ENCODE measurements at places on chromosomes 16 and 17.

DNA sequence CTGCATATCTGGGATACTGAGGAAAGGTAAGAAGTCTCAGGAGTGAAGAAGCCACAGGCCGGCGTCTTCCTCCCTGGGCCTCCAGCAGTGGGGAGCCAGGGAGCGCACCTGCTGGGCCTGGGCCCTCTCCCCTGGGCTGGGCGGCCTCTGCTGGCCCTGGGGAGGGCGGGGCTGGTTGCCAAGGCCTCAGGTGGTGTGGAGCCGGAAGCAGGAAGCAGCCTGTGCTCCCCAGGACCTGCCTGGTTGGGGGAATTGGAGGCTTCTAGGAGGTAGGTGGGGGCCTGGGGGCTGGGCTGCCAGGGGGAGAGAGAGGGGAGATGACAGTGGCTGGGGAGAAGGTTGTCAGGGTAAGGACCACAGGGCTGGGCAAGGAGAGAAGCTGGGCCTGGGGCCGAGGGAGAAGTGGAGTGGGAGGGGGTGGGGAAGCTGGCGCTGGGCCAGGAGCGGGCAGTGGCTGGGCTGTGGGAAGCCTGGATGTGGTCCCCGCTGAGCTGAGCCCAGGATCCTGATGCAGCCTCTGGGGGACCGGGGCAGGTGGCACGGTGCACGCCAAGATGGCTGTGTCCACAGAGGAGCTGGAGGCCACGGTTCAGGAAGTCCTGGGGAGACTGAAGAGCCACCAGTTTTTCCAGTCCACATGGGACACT is at the start of gene SMIM22:
Gene SMIM22 (plus strand): TSS at position 189 of the 647 bp plus-strand sequence. CDS start 366 bp downstream, at position 555.
- DNase-seq: no peak

GRCh38 chr17:8123695-8124349 is at the start of gene HES7:
Gene HES7, minus strand, starts transcription at chr17:8124106. Its CDS starts 22 bp downstream, at chr17:8124084.
- DNase-seq: no peak

DNA sequence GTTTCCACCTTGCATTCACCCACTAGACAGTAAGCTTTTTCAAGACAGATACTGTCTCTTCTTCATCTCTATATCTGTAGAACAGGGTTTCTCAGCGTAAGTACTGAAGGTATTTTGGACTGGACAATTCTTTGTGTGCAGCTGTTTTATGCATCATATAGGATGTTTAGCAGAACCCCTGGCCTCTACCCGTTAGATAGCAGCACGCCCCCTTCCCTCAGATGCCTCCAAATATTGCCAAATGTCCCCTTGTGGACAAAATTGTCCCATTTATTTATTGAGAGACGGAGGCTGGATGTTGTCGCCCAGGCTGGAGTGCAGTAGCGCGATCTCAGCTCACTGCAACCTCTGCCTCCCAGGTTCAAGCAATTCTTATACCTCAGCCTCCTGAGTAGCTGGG is 263.3 kb upstream of the TBX2 start:
- no peak for DNase-seq

- no peak for DNase-seq
Observed at GRCh38 chr17:56257075-56257474, 103.8 kb downstream of the ANKFN1 start.

DNA sequence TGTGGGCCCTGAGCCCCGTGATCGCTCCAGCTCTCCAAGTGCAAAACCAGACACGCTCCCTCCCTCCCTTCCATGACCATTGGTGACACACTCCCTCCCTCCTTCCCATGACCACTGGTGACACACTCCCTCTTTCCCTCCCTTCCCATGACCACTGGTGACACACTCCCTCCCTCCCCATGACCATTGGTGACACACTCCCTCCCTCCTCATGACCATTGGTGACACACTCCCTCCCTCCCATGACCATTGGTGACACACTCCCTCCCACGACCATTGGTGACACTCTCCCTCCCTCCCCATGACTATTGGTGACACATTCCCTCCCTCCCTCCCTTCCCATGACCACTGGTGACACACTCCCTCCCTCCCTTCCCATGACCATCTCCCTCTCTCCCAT is 56.3 kb downstream of the LMF1 start:
- no peak for DNase-seq

GRCh38 chr17:74972107-74972972 is at the start of gene HID1:
Gene HID1, minus strand, starts transcription at chr17:74972759. Its CDS starts 103 bp downstream, at chr17:74972656.
- DNase-seq: no peak

- DNase-seq: no peak
Observed at GRCh38 chr17:14760212-14760611, 459.3 kb downstream of the HS3ST3B1 start.

- peak; percentile 87 for DNase-seq
Observed at GRCh38 chr16:87017371-87018012, 299.7 kb downstream of the C16orf95 start.

- no peak for DNase-seq
Observed at GRCh38 chr17:49258394-49258793, 27.8 kb upstream of the PHOSPHO1 start.

- peak; percentile 26 for DNase-seq
Observed at GRCh38 chr17:37506678-37507077, 17.0 kb downstream of the DUSP14 start.

- DNase-seq: no peak
Observed at GRCh38 chr16:17104654-17105053, 366.1 kb downstream of the XYLT1 start.

GRCh38 chr16:1575578-1575977 is 36.3 kb downstream of the IFT140 start:
- DNase-seq: no peak

GRCh38 chr16:86027373-86028126 is 128.6 kb downstream of the IRF8 start:
- no peak for DNase-seq

GRCh38 chr17:19717411-19717908 is 1.1 kb upstream of the SLC47A2 start:
- DNase-seq: no peak

GRCh38 chr16:85338638-85338982 is 226.3 kb upstream of the CIBAR2 start:
- DNase-seq: no peak

DNA sequence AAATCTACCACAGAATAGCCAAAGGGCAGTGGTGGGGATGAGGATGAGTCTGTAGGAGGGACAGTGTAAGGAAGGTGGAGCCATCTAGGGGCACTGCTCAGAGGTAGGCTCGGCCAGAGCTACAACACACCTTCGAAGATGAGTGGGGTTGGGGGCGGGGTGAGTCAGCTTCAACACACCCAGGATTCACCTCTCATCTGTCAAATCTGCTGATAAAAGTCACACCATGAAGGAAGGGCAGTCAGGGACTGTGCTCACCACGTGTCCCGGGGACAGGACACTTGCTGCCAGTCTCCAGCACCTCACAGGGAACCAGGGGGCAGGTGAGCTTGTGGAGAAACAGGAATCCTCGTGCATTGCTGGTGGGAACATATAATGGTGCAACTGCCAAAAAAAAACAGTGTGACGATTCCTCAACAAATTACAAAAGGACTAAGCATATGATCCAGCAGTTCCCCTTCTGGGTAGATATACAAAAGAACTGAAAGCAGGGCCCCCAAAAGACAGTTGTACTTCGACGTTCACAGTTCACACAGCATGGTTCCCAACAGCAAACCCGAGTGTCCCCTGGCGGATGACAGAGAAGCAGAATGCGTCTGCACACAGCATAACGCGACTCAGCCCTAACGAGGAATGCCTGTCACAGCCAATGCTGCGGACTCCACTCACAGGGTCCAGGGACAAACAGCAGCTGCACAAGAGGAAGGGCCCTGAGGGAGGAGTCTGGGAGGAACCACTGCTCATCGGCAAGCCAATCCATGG is 133.1 kb downstream of the ANKRD11 start:
- no peak for DNase-seq

DNA sequence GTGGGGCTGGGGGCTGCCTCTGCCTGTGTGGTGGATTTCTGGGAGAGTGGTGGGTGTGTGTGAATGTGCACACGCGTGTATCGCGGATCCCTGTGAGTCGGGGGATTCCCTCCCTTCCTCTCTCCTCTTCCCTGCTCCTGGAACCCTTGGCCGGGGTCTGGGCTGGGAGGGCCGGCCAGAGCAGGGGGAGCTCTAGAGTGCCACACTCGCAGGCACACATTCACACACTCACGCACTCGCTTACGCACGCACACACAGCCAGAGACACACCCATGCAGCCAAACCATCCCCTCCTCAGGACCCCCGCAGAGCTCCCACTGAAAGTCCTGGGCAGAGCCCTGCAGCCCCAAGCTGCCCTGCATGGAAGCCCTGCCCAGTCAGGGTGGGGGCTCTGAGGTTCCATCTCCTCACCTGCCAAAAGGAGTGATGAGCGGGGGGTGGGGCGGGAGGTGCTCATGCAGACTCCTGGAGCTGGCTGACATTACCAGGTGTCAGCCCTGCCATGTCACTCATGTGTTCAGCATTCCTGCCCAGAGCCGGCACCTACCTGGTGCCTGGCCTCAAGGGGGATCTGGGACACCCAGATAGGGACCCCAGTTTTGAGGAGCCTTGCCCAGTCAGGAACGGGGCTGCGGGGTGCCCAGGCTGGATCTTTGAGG is 1.9 kb downstream of the NECAB2 start:
- DNase-seq: no peak

GRCh38 chr17:30161601-30162000 is 45.0 kb downstream of the NSRP1 start:
- DNase-seq: no peak

- DNase-seq: no peak
Observed at GRCh38 chr16:84585467-84585866, 32.4 kb downstream of the COTL1 start.

- DNase-seq: no peak
Observed at GRCh38 chr17:67531291-67531690, 154.2 kb downstream of the PITPNC1 start.

DNA sequence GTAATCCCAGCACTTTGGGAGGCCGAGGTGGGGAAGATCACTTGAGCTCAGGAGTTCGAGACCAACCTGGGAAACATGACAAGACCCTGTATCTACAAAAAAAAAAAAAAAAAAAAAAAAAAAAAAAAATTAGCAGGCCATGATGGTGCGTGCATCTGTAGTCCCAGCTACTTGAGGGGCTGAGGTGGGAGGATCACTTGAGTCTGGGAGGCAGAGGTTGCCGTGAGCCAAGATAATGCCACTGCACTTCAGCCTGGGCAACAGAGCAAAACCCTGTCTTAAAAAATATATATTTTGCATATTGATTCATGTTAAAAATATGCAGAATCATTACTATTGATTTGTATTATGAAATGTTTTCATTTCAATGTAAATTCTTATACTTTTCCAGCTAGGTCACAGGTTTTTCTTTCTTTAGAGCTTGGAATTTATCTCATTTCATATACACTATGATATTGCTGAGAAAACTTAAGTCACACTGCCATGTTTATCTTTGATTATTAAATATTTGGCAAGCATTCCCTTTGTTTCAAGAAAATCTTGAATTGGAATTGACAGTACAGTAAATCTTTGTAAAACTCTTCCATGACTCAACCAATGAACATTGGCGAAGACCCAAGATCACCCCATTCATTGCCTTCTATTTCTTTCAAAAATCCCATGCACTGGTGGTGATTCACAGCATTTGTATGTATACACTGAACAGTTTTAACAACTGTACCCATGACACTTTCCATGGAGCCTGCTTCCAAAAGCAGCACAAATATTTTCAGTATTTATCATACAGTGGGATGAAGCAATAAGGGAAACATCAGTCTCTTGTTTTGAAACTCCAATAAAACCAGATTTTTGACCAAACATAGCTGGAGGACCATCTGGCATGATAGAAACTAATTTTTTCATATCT is 83.5 kb upstream of the TNRC6A start:
- peak; percentile 94 for DNase-seq

DNA sequence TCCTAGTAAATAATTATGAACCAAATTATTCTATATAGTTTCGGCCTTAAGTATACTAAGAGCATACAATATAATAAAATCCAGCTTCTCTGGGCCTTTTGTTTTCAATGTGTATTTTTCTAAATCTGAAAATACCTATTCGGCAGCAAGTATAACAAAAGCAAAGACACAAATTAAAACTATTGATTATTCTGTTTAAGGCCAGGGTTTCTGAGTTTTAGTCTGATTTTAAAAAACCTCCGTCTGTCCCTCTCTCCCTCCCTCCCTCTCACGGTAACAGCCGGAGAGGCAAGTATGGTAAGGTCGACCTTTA is 1.5 kb downstream of the TOB1 start:
- DNase-seq: no peak

DNA sequence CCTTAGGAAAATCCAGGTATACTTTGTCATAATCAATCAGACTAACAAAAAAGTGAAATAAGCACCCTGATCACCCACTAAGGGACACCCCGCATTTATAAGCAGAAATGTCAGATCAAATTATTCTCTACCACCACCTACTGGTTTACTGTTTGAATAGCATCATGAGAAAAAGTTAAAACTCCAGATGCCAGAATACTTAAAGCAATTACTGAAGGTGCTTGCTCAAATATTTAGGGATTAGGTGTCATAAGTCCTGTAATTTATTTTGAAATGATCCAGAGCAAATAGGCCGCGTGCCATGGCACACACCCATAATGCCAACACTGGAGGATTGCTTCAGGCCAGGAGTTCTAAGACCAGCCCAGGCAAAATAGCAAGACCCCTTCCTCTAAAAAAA is 2.3 kb downstream of the TOP2A start:
- DNase-seq: peak; percentile 50

DNA sequence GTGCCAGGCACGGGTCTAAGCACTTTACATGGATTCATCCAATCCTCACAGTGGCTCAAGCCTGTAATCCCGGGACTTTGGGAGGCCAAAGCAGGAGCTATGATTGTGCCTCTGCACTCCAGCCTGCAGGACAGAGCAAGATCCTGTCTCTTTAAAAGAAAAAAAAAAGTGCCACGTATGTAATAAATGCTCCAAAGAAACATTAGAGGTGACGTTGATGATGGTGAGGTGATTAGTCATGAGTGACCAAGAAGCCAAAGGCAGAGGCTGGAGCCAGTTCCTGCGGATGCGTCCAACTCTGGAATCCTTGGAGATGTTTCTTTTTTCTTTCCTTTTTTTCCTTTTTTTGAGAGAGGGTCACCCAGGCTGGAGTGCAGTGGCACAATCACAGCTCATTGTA is 59.4 kb upstream of the SIAH1 start:
- DNase-seq: peak; percentile 44

DNA sequence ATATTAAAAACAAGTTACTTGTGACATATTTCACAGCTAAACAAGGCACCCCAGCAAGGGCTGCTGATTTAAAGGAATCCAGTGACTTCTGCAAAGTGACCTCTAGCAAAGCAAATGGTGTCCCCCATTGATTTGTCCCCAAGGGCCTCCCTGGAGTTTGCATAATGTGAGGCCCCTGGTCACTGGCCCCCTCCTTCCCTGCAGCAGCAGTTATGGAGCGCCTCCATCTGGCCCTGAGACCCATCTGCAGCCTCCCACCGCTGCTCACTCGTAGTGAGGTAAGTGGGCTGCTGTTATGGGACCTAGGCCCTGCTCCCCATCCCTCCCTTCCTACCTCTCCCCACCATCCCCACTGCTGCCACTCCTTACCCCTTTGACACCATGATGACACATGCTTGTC is 19.6 kb upstream of the EEF2K start:
- DNase-seq: no peak

Measured in SW 1271 (cell line).